ENCODE measurements at places on chromosomes 12 and 14. TPM values are rescaled to one million over a fixed set of nuclear protein-coding genes. Genes with fewer than 3 reads are reported as not detected.
A peak's percentile ranks its signal among the peaks of the same experiment; 100 is the strongest.

DNA sequence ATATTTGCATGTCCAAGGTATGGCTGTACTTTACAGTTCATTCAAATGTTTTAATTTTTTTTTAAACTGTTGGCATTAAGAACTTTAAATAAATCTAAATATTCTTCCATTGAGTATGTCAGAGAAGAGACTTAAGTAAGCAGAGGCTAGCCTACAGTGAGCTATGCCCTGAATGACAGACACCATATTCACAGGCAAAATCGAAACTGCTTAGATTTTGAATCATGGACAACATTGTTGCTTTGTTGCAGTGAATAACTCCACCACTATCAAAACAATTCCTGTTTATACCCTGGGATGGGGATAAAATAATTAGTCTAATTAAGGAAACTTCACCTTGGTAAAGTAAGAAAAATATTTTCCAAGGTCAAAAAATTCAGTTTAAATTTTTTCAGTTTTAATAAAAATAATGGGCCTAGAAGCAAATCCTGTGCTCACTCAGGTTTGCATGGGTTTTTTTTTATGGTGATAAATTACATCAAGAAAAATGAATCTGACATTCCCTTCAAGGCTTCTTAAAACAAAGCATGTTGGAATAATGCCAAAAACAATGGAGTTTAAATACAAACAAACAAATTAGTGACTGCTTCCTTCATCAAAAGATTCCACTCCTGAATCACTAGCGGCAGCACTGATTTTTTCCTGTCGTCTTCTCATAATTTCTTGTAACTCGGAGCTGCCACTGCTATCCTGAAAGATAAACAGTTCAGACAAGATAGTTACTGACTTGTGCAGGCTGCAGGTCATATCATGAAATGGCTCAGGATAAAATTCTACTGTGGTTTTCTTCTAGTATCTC is 168.2 kb downstream of the EPS8 start:
- no peak for DNase-seq

DNA sequence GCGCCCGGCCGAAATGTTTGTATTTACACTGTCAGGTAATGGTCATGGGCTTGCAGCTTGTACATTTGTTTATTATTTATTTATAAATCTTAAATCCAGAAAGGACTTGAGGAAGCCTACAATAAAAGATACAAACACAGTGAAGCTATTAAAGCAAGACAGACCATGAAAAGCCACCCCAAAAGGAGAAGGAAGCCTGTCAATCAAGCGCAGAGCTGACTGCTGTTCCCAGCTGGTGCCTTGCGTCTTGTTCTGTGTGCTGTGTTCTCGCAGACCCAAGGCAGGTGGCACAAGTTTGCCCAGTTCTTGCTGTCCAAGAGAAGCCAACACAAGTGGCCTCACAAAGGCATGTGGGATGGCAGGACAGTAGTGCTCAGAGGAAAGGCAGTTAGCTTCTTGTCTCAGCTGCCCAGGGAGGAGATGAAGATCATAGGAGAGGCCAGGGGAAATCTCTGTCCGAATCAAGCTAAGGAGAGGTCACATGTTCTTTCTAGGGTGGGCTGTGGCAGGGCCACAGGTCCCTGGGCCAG is 73.2 kb downstream of the SLC25A47 start:
- no peak for DNase-seq

- peak; percentile 32 for DNase-seq
These were observed 3.1 kb upstream of the STRN3 start for GRCh38 chr14:31029016-31029970.

DNA sequence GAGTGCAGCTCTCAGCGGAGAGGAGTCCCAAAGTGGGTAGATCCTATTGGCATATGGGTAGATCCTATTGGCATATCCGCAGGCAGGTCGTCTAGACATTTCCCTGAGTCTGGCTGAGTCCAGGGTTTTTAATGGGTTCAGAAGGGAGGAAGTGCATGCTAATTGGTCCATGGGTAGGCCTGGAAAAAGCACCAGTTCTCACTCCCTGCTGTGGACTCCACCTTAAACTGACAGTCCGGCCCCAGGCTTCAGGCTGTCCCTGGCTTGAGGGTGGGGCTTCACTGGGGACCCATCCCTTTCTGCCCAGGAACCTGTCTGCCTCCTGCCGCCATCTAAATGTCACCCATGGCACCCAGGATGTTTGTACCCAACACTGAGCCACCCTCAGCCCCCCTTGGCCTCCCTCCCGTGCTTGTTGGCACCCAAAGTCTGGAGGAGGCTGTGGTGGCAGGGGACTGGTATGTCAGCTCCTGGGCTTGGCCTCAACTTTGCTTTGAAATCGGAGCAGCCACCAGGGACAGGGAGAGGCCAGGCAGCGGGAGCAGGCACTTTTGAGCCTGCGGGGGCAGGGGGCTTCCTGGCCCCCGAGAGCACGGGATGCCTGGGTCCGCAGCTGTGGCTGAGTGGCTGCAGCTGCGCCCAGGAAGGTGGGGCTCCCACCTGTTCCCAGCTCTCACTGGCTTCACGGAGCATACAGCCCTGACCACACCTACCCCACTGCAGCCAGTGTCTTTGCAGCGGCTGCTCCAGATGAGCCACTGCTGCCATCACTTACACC is 29.6 kb upstream of the YAF2 start:
- DNase-seq = no peak

The GCN1 gene
- 156 TPM for total RNA-seq

The OAS1 gene
- 7.8 TPM for total RNA-seq

- peak; percentile 85 for DNase-seq
These were observed 34.9 kb downstream of the CCDC177 start for GRCh38 chr14:69539631-69540410.

GRCh38 chr14:38248321-38249028 is 7.4 kb downstream of the CLEC14A start:
- no peak for DNase-seq

The ASCL4 gene
- total RNA-seq = not detected

GRCh38 chr14:21614240-21614639 is 20.5 kb downstream of the OR10G2 start:
- no peak for DNase-seq

DNA sequence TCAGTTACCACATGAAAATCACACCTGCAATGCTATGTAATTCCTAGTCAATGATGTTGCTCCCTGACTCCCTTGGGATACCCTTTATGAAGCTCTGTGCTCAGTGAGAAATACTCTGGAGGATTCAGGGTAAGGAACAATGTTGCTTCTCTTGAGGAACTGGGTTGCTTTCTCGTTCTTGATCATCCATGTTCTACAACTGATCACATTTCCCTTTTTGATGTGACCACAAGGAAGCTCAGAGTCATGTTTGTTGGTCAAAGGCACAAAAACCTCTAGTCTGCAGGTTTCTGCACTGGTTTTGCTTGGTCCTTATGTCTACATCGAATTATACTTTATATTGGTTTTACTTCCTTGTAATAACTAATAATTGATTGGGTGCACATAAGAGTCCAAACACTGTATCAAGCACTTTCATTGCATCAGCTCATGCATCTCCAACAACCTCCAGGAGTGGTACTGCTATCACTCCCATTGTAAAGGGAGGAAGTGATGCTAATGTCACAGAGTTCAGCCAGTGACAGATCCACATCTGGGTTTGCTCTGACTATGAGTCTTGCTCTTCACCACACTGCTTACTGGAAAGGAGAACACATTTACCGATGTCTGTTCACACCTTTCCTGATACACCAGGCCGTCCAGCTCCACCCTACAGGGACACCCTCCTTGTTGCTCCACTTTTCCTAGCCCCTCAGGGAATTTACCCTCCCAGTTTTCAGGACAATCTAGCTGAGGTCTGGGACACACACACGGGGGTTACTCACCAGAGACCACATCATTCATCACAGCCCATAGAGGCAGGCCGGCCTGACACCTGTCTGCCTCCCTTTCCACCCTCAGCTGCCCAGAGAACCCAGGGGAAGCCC is 41.0 kb downstream of the CMKLR1 start:
- no peak for DNase-seq

DNA sequence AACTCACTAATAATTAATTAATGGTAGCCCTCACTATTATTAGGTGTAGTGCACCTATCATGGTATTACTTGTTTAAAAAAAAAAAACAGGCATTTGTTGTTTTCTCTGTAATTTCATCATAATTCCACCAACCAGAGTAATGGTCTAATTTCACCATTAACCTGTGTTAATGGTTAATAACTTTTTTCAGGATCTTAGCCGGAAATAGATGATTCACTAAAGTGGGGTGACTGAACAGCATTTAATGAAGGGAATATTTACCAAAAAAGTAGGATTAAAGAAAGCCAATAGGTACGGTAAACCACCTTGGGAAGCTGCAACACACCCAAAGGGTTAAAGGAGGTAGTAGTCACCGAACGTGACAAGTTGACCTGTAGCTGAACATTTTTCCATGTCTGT is 13.0 kb downstream of the ETFBKMT start:
- DNase-seq = no peak

DNA sequence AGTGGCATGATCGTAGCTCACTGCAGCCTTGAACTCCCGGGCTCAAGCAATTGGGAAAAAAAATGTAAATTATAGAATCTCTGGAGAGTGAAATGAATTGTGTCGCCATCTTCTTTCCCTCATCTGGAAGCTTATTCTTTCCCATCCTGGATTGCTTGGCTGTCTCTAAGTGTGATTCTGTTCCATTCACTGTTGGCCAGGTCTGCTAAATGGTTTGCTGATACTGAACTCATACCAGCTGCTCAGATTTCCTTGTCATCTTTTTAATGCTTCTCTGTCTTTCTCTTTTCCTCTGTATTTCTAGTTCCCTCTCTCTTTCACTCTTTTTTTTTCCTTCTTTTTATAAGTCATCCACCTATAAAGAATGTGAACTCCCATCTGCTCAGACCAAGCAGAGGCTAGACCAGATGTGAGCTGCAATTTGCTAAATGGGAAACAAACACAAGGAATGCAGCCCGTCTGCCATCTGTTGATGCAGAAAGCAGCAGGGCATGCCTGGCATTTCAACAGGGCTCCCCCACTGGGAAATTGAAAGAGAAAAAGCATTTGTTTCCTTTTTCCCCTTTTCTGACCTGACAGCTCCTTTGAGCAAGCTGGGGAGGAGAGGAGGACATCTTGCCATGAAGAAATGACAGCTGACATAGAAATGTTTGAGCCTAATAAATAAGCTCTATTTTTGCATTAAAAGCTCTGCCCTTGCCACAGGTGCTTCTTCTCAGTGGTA is 1823.6 kb upstream of the FLRT2 start:
- DNase-seq = no peak

The DAD1 gene
- 564 TPM for total RNA-seq

GRCh38 chr12:105072888-105073488 is 11.3 kb downstream of the ALDH1L2 start:
- DNase-seq = no peak

GRCh38 chr14:51881636-51882035 is 21.2 kb downstream of the GNG2 start:
- DNase-seq = no peak

- DNase-seq = no peak
These were observed 34.8 kb downstream of the AMN start for GRCh38 chr14:102957222-102957621.

- no peak for DNase-seq
These were observed 3.1 kb upstream of the TTC8 start for GRCh38 chr14:88821378-88821777.

The DLK1 gene
- total RNA-seq = 0.09 TPM

DNA sequence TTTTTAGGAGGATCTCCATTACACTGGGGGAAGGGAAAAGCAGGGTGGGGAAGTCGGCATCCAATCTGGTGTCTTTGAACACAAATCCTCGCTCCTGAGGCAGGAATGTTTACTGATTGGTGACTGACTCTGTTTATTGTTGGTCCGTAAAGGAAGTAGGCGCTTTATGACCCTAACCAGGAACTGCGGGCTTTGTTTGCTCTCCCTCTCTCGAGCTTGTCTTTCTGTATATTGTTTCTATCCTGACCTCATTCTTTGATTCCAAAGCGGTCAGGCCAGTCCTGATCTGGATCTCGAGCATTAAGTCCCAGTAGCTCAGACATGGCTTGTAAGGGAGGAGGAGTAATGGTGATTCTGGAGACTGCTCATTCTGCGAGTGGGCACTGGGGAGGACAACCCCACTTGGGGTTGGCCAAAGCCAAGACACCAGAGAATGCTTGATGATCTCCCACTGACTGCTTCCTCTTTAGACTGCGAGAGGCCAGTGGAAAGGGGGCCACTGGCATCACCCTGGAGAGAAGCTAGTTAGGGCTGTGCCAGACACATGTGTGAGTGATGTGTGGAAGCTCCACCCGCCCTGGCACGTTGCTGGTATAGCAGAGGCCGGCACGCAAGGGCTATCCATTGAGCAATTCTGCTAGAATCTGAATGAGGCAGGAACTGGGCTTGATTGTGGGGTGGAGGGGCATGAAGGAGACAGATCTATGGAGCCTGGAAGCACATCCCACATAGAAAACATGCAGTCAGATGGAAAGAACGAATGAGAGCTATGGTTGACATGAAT is 194.6 kb downstream of the PAX9 start:
- DNase-seq = no peak

The TSPAN9 gene
- 8.1 TPM for total RNA-seq

The CPNE6 gene
- not detected for total RNA-seq

DNA sequence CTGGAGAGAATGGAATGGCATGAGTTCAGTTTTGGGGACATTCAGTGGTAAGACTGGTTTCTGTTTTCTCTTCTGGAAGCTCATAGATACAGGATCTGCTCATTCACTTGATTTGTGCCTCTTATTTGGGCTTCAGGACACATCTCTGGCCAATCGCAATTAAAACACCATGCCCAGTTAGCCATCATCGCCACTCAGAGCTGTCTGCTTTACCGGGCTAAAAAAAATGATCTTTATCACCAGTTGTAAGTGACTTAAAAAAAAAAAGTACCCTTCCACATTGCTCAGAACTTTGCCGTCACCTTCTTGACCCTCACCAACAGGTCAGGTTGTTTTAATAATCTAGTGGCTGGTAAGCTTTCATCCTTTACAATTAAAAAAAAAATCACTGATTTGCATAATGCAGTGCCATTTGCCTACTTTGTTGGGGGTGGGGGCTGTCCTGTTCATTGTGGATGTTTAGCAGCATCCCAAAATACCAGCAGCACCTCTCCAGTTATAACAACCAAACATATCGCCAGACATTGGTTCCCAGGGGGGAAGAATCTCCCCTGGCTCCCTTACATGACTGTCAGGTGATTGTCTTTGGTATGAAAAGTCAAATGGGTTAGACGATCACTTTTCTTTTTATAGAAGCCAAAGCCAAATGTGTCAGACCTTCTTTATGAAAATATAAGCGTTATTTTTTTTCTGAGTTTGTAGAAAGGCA is 150.1 kb downstream of the PRKCH start:
- DNase-seq = no peak

DNA sequence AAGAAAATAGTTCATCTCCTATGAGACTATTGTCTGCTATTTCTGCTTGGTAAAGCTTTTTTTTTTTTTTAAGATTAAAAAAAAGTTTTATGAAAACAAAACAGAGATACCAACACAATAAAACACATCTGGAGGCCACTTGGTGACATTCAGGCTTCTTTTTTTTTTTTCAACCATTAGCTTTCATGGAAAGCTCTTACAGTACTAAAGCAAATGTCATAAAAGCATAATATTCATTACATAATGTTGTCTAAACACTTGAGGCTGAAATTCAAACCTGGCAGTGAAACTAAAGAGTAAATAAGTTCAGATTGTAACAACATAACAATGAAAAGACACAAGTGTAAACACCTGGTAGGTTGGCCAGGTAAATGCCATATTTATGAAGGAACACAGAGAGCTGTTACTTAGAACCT is 14.7 kb downstream of the PRICKLE1 start:
- DNase-seq = no peak

The GNB3 gene
- 3.4 TPM for total RNA-seq
